ENCODE measurements at places on chromosomes 12 and 14.

- DNase-seq = peak; percentile 36
Measured at GRCh38 chr14:102593061-102593824, 794 bp downstream of the RCOR1 start.

GRCh38 chr12:70798016-70798783 is 122.3 kb downstream of the PTPRR start:
- DNase-seq = no peak

GRCh38 chr12:117167769-117168168 is 22.5 kb downstream of the FBXO21 start:
- no peak for DNase-seq

DNA sequence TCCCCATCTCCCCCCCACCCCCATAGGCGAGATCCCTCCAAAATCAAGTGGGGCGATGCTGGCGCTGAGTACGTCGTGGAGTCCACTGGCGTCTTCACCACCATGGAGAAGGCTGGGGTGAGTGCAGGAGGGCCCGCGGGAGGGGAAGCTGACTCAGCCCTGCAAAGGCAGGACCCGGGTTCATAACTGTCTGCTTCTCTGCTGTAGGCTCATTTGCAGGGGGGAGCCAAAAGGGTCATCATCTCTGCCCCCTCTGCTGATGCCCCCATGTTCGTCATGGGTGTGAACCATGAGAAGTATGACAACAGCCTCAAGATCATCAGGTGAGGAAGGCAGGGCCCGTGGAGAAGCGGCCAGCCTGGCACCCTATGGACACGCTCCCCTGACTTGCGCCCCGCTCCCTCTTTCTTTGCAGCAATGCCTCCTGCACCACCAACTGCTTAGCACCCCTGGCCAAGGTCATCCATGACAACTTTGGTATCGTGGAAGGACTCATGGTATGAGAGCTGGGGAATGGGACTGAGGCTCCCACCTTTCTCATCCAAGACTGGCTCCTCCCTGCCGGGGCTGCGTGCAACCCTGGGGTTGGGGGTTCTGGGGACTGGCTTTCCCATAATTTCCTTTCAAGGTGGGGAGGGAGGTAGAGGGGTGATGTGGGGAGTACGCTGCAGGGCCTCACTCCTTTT is 2.7 kb downstream of the GAPDH start:
- DNase-seq = no peak

DNA sequence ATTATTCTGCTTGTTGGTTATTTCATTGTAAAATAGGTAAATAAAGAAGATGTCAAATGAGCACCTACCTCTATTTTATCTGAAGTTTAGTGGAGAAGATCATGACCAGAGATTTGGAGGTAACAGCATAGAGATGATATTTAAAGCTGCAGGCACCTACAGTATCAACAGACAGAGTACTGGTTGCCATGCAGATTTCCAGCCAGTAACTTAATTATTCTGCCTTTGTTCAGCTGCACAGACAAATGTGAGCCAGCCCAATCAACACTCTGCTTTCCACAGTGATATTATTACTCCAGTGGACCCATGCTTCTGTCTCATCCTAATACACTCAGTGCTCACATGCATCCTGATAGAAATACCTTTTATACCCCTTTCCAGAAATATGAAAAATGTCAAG is 348.5 kb upstream of the RGS6 start:
- DNase-seq = no peak

DNA sequence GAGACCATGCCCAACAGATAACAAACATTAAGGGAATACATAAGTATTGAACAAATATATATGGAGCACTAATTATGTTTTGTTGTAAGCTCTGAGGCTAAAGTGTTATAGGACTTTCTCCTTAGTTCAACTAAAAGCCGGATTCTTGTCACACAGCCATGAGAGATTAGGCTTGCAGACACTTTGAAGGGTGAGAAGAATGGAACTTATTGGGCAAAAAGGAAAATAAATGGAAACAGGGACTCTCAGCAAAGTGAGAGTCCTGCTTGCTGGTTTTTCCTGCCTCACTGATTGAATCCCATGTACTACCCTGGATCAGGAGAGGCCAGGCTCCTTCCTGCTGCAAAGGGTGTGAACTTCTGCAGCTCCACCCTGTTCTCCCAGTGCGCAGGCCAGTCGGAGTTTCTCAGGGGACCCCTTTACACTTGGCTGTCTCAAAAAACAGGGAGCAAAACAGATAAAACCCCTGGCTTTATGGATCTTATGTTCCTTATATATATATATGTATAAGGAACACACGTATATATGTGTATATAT is 77.1 kb upstream of the FUT8 start:
- DNase-seq = no peak

DNA sequence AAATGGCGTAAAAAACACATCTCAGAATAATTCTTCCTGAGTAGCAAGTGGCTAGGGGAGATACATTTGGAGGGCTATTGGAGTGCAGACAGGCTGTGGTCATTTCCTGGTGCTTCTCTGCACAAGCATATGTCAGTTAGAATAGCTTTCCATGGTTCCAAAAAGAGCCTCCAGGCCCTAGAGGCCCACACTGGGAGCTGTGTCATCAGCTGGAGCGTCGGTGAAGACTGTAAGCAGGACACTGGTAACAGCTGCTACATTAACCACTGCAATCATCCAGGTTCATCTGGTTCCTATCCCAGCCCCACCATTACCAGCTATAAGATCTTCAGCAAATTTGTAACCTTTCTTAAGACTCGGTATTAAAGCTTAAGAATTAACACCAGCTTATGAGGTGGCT is 31.7 kb upstream of the APPL2 start:
- DNase-seq = no peak

DNA sequence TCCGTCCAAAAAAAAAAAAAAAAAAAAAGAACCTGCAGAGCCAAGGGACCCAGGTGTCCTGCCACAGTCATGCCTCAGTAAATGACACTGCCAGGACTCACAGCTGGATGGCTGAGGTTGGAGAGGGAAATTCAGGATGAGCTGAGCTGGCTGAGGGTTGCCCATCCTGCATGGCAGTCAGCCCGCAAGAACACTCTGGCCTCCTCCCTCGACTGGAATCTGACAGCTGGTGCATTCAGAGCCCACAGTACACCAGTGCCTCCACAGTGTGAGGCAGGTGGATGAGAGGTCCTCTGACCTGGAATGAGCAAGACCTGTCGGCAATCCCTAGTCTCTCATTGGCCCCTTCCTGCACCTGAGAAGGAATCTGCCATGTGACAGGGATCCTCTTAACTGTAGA is 74.4 kb upstream of the GPR68 start:
- no peak for DNase-seq

DNA sequence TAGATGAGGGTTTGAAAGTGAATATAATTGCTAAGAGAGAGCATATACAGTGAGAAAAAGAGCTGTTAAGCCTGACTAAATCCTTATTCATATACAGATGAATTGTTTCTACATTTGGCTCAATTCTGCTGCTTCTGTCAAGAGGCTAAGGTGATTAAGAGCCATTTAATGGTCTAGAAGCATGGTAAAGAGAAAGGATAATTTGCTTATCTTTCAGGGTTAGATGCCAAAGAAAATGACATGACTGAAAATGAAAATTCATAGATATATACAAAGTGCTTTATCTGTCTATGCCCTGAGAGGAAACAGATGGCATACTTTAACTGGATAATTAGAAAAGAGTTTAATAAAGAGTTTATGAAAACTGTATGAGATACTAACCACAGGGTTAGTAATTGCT is 834.9 kb downstream of the SLC6A15 start:
- DNase-seq = no peak

- DNase-seq = peak; percentile 56
Measured at GRCh38 chr12:121465921-121466793, 66.2 kb downstream of the RNF34 start.
